ENCODE measurements at places on chromosomes 11 and 22.

DNA sequence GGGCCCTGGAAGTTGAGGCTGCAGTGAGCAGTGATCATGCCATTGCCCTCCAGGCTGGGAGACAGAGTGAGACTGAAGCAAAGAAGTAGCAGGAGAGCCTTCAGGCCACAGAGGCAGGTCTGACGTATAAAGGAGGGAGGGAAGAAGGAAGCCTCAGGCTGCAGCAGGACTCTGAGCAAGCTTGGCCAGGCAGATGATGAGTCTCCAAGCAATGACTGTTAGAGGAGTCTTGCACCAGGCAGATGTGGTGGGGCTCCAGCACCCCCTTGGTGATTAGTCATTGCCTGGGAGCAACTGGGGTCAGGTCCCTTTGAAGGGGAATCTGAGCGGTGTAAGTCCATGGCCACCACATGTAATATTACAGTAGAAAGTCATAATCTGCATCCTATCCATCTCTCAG, 36.6 kb upstream of the NFAM1 start:
- no peak for DNase-seq

DNA sequence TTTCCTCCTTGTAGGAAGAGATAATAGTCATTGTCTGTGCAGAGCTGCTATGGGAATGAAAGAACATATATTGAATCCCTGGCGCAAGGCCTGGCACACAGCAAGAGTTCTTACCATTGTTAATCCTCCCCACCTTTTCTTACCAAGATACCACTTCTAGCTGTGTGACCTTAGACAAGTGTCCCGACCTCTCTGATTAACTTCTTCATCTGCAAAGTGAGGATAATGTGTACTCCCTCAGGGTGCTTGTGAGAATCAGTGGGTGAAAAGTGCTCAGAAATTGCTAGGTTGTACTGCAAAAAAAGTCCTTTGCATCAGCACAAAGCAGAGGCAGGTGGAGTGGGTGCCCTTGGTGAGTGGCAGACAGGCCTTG, 3.7 kb upstream of the CST6 start:
- no peak for DNase-seq

DNA sequence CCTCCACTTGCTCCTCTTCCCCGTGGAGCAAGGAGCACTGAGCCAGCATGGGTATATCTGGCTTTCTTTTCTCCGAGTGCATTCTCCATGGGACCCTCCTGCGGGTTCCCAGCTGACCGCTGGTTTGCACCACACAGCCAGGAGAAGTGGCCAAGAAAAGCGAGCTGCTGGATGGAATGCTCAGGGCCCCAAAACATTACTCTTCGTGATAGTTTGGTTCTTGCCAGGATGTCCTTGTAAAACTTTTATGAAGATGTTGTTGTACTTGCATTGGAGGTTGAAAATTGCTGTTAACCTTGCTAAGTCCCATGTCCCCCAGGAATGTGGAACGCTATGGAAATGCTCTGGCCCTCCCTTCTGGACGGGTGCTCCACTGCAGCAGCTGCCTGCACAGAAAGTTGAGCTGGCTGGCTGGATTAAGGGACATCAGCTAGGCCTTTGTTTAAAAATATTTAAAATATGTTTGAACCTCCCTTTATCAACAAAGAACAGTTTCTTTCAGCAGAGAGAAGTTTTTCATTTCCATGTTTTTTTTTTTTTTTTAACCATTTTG, 68.7 kb downstream of the ZNRF3 start:
- DNase-seq, result no peak

- no peak for DNase-seq
Observed at GRCh38 chr22:45398214-45398613, 15.2 kb downstream of the SMC1B start.

- no peak for DNase-seq
Observed at GRCh38 chr11:2398664-2399355, 1.7 kb upstream of the TSSC4 start.

DNA sequence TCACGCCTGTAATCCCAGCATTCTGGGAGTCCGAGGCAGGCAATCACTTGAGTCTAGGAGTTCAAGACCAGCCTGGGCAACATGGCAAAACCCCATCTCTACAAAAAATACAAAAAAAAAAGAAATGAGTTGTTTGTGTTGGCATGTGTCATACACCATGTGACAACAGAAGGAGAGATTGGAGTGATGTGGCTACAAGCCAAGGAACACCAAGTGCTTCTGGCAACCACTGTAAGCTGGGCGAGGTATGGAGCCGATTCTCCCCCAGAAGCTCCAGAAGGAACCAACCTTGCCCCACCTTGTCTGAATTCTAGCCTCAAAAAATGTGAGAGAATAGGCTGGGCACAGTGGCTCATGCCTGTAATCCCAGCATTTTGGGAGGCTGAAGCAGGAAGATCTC, 39.1 kb upstream of the SLC35C1 start:
- DNase-seq, result no peak

GRCh38 chr11:13438291-13438690, 24.7 kb downstream of the BTBD10 start:
- DNase-seq, result no peak

DNA sequence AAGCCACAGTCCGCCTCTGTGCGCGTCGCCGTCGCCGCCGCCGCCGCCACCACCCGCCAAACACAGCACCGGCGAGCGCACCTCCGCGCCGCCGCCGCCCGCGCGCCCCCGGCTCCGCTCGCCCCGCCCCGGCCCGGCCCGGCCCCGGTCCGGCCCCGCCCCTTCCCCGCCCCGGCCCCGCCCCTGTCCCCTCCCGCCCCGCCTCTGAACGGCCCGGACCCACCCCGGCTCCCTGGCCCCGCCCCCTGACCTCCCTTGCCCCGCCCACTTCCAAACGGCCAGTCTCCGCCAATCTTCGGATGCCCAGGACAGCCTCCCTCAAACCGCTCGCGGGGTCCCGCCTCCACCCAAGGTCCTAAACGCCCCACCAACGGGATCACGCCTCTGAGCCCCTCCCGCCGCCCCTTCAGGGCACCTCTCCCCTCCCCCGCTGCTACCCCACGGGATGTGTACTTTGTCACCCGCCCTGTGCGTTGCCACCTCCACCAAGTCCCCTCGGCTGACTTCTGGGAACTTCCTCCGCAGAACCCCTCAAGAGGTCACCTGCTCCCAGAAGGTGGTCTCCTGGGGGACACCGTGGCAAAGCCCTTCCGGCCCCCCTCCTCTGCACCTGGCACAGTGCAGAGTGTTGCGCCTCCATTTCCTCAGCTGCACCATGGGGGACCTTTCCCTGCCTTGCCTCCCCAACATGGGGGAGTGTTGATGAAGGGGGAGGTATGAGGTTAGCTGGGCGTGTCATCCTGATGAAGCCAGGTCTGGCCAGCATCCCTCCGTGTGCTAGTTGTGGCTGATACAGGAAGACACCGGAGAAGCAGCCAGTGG, at the start of gene KIAA0930:
TSS of gene KIAA0930 (minus strand) at position 85 of the 822 bp plus-strand sequence. CDS start 191 bp downstream, outside the sequence.
- no peak for DNase-seq

- DNase-seq, result no peak
Observed at GRCh38 chr11:27635567-27636037, 64.7 kb downstream of the BDNF start.

- DNase-seq, result no peak
Observed at GRCh38 chr11:8233691-8234424, 29.8 kb downstream of the LMO1 start.

DNA sequence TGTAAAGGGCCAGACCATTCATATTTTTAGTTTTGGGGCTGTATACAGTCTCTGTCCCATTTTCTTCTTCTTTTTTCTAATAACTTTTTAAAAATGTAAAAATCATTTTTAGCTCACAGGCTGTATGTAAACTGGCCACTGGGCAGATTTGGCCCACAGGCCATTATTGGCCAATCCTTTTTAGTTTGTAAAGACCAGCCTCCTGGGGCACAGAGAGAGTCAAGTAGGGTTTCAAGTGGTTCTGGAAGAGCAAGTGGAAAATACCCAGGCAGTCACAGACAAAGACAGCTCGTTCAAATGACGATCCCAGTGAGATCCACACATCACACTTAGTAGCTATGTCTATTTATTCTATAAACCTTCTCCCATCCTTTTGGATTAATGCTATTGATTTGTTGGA, 150.2 kb upstream of the ARHGAP20 start:
- DNase-seq, result no peak

- DNase-seq, result no peak
Observed at GRCh38 chr22:25970999-25971811, 198.1 kb upstream of the SEZ6L start.

GRCh38 chr11:32391479-32391878, 43.9 kb downstream of the WT1 start:
- DNase-seq, result no peak

GRCh38 chr11:8291421-8292350, 28.0 kb upstream of the LMO1 start:
- DNase-seq, result no peak

GRCh38 chr11:64564947-64565889, 25.8 kb upstream of the SLC22A12 start:
- no peak for DNase-seq

DNA sequence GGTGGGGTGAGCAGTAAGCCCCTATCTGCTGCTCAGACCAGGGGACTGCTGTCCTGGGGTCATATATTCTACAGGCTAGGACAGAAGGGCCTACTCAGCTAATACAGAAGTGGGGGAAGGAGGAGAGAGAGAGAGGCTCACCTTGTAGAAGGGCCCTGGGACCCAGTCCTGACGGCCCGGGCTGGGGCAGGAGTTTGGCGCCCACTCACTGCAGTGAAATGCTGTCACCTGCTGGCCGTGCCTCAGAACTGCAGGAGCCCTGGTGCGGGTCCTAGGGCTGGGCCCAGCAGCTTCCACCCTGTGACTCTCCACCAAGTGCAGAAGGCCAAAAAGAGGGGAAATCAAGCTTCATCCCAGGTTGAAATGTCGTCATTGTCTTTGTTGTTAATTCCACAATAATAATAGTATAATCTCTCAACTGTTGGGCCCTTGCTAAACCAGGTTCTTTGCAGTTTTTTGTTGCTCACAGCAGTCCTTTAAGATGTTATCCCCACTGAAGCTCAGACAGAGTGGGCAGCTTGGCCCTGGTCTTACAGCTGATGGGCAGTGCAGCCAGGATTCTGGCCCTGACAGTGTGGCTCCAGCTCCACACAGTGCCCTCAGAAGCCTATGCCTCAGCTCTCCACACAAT, 29.6 kb downstream of the TRIM29 start:
- DNase-seq, result no peak

DNA sequence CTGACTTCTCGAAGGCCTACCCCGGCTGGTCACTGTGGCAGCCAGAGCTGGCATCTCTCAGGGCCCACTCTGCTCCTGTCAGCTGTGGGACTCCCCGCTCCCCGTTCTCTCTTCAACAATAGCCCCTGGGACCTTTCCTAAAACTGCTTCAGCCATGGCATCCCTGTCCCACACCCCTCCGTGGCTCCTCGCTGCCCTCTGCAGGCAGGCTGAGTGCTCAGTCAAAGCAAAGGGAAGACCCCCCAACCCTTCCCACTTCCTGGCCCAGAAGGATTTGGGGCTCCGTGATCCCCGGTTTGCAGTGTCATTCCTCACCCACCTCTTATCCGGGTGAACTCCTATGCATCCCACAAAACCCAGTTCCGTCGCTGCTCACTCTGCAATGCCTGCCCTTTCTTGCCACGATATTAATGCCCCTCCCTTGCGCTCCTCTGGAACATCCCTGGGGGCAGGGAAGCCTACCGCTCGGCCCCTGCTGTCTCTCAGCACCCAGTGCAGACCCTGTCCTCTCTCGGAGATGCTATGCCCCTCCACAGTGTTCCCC, 1.6 kb upstream of the TH start:
- no peak for DNase-seq

DNA sequence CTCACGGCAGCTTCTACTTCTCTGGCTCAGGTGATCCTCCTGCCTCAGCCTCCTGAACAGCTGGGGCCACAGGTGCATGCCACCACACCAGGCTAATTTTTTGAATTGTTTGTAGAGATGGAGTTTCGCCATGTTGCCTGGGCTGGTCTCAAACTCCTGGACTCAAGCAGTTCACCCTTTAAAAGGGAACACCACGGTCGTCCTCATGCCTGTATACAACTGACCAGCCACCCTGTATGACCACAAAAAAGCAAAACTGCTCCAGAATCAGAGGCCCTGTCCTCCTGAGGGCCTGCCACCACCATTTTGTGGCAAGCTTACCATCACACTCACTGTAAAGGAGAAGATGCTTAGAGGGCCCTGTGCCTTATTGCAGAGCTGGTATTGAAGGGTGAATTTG, 2.2 kb downstream of the GLB1L3 start:
- DNase-seq, result no peak

DNA sequence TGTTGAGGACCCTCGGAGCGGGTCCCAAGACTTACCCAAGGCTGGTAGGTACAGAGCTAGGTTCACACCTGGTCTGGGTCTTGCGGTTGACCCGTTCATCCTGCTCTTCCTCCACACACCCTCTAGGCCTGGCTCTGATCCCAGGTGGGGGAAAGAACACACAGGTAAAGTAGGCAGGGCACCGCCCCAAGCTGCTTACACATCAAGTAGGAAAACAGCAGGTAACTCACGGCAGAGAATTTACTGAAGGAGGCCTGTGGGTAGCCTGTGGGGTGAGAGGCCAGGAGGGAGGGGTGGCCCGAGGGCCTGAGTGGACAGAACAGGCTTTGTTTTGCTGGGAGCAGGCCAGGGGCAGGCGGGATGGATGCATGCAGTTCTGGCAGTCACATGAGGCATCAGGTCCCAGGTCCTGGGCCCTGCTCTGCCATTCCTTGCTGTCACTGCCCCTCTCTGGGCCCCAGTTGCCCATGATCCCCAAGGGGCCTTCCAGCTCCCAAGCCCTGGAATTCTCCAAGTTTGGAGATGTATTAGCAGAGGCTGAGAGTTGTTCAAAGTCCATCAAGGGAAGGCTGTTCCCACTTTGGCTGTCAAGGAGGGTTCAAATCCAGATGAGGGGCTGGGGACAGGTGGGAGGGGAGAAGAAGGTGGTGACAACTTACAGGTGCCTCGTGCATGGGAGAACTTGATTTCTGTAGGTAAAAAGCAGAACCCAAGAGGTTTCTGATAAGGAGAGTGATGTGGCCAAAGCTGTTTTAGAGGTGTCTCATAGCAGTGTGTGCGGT, 5.7 kb downstream of the TSKU start:
- DNase-seq, result no peak

GRCh38 chr11:9385327-9385899, 961 bp downstream of the IPO7 start:
- DNase-seq, result no peak

DNA sequence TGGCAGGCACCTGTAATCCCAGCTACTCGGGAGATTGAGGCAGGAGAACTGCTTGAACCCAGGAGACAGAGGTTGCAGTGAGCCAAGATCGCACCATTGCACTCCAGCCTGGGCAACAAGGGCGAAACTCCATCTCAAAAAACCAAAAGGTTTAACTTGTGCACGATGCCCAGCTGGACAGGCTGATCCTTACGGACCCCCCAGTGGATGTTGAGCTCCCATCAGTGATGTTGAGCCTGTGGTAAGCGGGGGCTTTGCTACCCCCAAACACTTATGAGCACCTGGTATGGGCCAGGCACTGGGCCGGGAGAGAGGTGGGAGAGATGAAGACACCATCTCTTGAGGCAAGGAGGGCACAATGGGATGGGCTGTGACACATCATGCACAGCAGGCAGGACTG, 7.4 kb upstream of the SERPIND1 start:
- no peak for DNase-seq

- no peak for DNase-seq
Observed at GRCh38 chr11:61892085-61892370, 683 bp upstream of the FADS3 start.

- DNase-seq, result no peak
Observed at GRCh38 chr22:17920145-17920605, 104.2 kb downstream of the MICAL3 start.

- DNase-seq, result no peak
Observed at GRCh38 chr22:42889304-42889703, 32.2 kb upstream of the ARFGAP3 start.

- no peak for DNase-seq
Observed at GRCh38 chr11:4664786-4665185, 21.0 kb downstream of the OR51E1 start.

GRCh38 chr11:73315293-73316020, 7.4 kb downstream of the ARHGEF17 start:
- no peak for DNase-seq

- DNase-seq, result no peak
Observed at GRCh38 chr22:42433754-42434682, 1.8 kb upstream of the NFAM1 start.

Measured in NCI-H1048 (cell line).